ENCODE measurements at places on chromosomes 4 and X.

DNA sequence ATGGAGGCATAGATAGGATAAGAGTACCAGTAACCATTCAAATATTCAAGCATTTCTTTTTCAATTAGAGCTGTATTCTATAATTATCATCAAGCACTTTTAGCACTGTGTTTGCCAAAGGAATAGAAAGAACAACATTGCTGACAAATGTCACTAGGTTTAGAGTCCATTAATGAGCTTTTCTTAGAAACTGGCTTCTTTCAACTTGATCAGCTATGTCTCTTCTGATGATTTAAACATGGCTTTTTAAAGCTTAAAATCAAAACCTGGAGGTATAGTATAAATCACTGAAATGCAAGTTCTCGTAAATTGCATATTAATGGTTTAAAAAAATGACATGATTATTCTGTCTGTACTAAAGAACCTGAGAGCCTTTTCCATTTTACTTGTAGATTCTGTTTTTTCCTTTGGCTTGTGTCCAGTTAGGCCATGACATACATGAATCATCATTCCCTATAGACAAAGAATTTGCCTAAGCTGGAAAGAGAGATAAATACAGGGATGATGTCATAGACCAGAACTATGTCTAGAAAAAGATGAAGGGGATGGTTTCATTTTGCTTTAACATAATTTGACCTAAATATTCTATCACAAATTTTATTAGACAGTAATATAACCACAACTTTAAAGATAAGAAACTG lies 340.1 kb upstream of the CTSO start:
- no peak for DNase-seq

DNA sequence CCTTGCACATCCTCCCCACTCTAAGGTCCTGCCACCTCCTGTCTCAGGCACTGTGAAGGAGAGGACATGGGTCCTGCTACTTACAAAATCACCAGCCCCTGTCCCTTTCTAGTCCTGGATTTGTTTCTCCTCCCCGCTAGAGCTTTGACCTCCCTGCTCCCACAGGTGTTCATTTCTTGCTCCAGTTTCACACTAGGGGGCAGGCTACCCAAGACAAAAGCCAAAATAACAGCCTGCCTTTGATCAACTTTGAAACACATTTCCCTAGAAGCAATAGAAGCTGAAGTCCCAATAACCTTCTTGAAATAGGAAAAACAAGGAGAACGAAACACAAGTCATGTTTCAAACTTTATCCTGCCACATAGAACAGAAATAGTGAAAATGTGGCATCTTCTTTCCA lies 164.4 kb downstream of the QDPR start:
- peak; percentile 32 for DNase-seq

DNA sequence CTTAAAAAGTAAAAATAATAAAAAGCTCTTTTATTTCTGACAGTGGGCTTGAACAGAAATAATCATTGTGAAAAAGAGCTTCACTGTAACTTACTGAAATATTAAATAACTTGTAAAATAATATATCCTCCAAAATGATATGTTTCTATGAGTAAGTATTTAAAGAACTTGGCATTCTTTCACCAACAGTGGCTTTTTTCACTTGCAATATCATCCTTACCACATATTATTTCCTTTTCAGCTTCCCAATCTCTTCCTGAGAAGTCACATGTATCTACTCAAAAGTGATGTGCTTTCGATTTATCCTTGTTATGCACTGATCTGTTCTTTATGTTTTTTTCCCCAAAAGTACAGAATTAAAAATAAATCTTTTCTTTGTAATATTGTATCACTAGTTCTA lies 2.2 kb upstream of the PCDH18 start:
- DNase-seq = no peak

DNA sequence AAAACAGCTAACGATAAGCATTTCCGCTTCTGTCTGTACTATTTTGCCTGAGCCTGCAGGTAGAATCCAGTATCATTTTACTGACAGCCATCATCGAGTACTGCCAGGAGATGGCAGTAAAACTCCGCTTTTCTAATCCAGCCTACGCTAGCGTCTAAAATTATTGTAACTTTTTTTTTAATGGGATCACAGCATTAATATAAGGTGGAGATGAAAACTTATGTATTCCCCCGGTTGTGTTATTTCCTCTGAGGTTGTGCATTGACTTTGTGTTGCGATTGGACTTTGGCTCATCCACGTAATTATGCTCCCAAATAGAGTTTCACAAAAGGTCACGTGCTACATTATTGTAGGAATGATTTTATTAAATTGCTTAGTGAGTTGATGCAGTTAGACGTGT lies 248.1 kb downstream of the C4orf33 start:
- peak; percentile 47 for DNase-seq

GRCh38 chrX:20315140-20315539 lies 48.4 kb upstream of the RPS6KA3 start:
- no peak for DNase-seq

DNA sequence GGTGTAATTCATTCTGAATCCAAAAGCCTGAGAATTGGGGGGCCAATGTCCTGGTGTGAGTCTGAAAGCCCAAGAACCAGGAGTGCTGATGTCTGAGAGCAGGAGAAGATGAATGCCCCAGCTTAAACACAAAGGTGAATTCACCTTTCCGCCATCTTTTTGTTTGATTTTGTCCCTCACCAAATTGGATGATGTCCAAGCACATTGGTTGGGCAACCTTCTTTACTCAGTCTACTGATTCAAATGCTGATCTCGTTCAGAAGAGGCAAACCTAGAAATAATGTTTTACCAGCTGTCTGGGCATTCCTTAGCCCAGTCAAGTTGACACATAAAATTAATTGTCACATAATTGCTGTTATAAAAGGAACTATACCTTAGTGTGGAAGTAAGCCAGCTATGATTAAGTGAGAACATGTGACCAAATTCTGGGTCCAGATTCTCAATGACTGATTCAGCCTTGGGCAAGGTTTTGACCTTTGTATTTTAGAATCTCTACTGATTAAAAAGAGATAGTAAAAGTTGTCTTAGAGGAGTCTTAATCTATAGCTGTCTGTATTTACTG lies 34.5 kb upstream of the SLC4A4 start:
- no peak for DNase-seq

GRCh38 chr4:77187322-77187721 lies 30.3 kb downstream of the CCNG2 start:
- no peak for DNase-seq

GRCh38 chrX:87583679-87584078 lies 66.1 kb downstream of the KLHL4 start:
- DNase-seq = peak; percentile 4

- no peak for DNase-seq
Observed at GRCh38 chrX:28668303-28668702, 81.1 kb downstream of the IL1RAPL1 start.

- DNase-seq = no peak
Observed at GRCh38 chrX:39559229-39559628, 538.5 kb downstream of the BCOR start.
